Activated CD4-positive, alpha-beta T cell treated with anti-CD3 and anti-CD28 coated beads, Interleukin-2, amount 50 U/mL, for 24 hours (primary cell): ENCODE measurements at places on chromosomes 1 and 21.

GRCh38 chr1:153490272-153491051, 30.0 kb upstream of the S100A7 start:
- DNase-seq = no peak

DNA sequence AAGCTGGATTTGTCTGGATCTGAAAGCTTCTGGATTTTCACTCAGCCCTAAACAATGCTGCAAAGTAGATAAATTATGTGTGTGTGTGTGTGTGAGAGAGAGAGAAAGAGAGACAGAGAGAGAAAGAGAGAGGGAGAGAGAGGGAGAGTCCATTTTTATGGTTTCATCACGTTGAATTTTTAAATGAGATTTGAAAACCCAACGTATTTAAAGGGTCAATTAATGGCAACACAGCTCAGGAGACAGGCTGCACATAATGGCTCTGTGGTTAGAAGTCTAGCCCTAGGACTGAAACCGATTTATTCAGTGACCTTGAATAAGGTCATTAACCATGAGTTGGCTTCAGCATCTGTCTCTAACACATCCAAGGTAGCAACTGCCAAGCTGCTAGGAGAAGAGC, 35.3 kb upstream of the FMN2 start:
- no peak for DNase-seq

DNA sequence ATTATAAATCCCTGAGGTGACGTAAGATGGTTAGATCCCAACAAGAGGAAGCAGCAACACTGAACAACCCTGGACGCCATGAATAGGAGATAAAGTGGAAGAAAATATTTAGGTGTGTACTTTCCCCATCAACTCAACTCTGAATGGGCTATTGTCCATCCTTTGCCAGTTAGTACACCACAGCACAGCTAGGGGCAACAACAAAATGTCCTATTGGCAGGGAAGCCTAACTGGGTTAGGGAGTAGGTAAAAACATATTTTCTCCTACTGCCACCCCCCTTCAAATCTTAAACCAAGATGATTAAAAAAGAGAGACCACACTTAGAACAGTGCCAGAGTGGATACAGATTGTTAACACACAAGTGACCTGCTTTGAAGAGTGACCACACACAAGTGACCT, 220.0 kb downstream of the LBR start:
- DNase-seq = no peak

- DNase-seq = peak; percentile 46
These were observed 12.5 kb downstream of the TRAF3IP3 start for GRCh38 chr1:209768354-209768774.

- DNase-seq = no peak
These were observed 8.6 kb downstream of the YBEY start for GRCh38 chr21:46294647-46295176.
